ENCODE measurements at places on chromosomes 5 and 9.

- DNase-seq = no peak
These were observed 40.0 kb downstream of the EHMT1 start for GRCh38 chr9:137658781-137659180.

GRCh38 chr5:173497685-173498084 is 118.8 kb downstream of the BOD1 start:
- no peak for DNase-seq

DNA sequence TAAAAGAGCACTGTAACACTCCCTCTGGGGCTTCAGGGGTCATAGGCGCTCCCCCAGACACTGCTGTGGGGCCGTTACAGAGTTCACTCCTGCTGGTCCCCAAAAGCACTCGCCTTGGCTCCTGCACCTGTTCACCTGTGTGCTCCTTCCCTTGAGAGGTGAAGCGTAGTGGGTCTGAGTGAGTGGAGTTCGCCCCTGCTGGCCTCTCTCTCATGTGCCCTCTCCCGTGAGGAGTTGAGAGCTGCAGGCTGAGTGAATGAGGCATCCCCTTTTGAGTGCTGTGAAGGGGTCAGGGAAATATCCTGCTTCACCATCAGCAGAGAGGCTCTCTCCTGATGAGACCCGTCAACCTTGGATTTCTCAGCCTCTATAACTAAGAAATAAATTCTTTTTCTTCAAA is 134.6 kb upstream of the TUT7 start:
- DNase-seq = no peak

GRCh38 chr9:97759581-97760288 is 62.6 kb upstream of the XPA start:
- DNase-seq = no peak

GRCh38 chr5:124460642-124461041 is 285.8 kb downstream of the ZNF608 start:
- no peak for DNase-seq

- no peak for DNase-seq
These were observed 11.0 kb downstream of the RNF145 start for GRCh38 chr5:159198063-159199036.

DNA sequence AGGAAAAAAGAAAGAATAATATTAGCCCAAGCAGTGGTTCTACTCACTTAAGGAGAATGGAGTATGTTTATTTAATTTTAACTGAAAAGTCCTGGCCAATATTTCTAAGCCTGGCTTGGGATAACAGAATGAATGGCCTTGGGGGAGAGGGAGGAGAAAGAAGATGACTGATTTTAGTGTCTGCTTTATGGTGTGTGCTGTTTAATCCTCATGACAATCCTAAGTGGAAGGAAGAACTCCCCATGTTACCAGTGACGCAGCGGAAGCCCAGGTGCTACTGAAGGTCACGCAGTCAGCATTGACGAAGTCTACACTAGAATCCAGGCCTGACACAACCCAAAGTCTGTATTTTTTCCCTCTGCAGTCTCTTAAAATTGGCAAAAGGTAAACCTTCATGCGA is 50.5 kb downstream of the PALM2AKAP2 start:
- DNase-seq = no peak

- no peak for DNase-seq
These were observed 134.7 kb downstream of the SLC1A3 start for GRCh38 chr5:36741128-36741527.
